ENCODE measurements at places on chromosomes 2 and 18. TPM values are rescaled to one million over a fixed set of nuclear protein-coding genes. Genes with fewer than 3 reads are reported as not detected.

BOLL gene
- 0.04 TPM for total RNA-seq

ABHD1 gene
- 0.19 TPM for total RNA-seq

NAT8 gene
- total RNA-seq: not detected

FOSL2 gene
- total RNA-seq: 2.3 TPM

PDE1A gene
- total RNA-seq: 0.28 TPM

CNDP1 gene
- total RNA-seq: not detected

MAP3K19 gene
- total RNA-seq: not detected

HOXD13 gene
- total RNA-seq: not detected

IGFBP5 gene
- 0.74 TPM for total RNA-seq

KRTCAP3 gene
- 6.6 TPM for total RNA-seq

AMER3 gene
- total RNA-seq: 0.49 TPM

ONECUT2 gene
- total RNA-seq: 1.7 TPM

PXDN gene
- total RNA-seq: 216 TPM

RTP5 gene
- 0.50 TPM for total RNA-seq

SNORC gene
- total RNA-seq: 0.62 TPM

HOXD11 gene
- not detected for total RNA-seq

FAM110C gene
- 24.8 TPM for total RNA-seq

HPCAL1 gene
- total RNA-seq: 14.8 TPM

NCL gene
- 439 TPM for total RNA-seq

KDM3A gene
- total RNA-seq: 21.8 TPM

BBS5 gene
- total RNA-seq: 0.35 TPM

ZNF519 gene
- 54.6 TPM for total RNA-seq

IGFBP2 gene
- 309 TPM for total RNA-seq

SLC4A3 gene
- 5.6 TPM for total RNA-seq

LRRTM4 gene
- total RNA-seq: 15.4 TPM

SH2D6 gene
- not detected for total RNA-seq

PARD6G gene
- total RNA-seq: 17.2 TPM

LONRF2 gene
- 0.24 TPM for total RNA-seq

DIPK1C gene
- total RNA-seq: 0.07 TPM

TEKT4 gene
- not detected for total RNA-seq

POTEJ gene
- not detected for total RNA-seq

DBI gene
- 266 TPM for total RNA-seq

CHRNG gene
- total RNA-seq: not detected

INO80D gene
- total RNA-seq: 33.9 TPM

LDAH gene
- total RNA-seq: 25.4 TPM

CYP20A1 gene
- 21.0 TPM for total RNA-seq

IHH gene
- total RNA-seq: not detected

SPAG16 gene
- total RNA-seq: 19.7 TPM

IL1RL2 gene
- not detected for total RNA-seq

NR4A2 gene
- total RNA-seq: 0.85 TPM

OSR1 gene
- total RNA-seq: not detected

NXPH2 gene
- total RNA-seq: 8.3 TPM

XIRP2 gene
- 0.17 TPM for total RNA-seq

ABCG5 gene
- not detected for total RNA-seq

PNPT1 gene
- total RNA-seq: 34.6 TPM

COL4A4 gene
- 3.1 TPM for total RNA-seq

SCYGR1 gene
- total RNA-seq: not detected

PLGLB2 gene
- 1.0 TPM for total RNA-seq

RPRM gene
- 7.2 TPM for total RNA-seq

UGT1A4 gene
- not detected for total RNA-seq

UGT1A5 gene
- not detected for total RNA-seq

CLEC4F gene
- total RNA-seq: not detected

CCBE1 gene
- 2.1 TPM for total RNA-seq

MYOM1 gene
- 0.38 TPM for total RNA-seq

G6PC2 gene
- total RNA-seq: not detected

Data from GM23338 (cell line).